GM19239 (cell line): ENCODE measurements at places on chromosomes 1 and 21.

DNA sequence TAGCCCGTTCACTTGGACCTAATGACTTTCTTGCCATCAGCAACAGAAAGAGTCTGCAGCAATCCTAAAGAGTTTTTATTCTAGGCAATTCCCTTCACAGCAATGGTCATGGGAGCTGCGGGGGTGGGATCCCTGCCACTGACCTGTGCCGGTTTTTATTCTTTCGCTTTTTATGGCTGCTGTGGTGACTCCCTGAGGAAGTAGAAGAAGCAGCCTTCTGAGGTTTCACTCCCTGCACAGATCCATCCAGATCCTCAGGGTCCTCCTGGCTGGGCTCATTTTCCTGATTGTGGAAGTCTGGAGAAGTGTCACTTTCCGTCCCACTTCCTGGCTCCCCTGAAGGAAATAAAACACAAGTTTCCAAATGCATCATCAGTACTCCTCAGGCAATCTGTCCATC lies 12.9 kb downstream of the MEAF6 start:
- no peak for DNase-seq

DNA sequence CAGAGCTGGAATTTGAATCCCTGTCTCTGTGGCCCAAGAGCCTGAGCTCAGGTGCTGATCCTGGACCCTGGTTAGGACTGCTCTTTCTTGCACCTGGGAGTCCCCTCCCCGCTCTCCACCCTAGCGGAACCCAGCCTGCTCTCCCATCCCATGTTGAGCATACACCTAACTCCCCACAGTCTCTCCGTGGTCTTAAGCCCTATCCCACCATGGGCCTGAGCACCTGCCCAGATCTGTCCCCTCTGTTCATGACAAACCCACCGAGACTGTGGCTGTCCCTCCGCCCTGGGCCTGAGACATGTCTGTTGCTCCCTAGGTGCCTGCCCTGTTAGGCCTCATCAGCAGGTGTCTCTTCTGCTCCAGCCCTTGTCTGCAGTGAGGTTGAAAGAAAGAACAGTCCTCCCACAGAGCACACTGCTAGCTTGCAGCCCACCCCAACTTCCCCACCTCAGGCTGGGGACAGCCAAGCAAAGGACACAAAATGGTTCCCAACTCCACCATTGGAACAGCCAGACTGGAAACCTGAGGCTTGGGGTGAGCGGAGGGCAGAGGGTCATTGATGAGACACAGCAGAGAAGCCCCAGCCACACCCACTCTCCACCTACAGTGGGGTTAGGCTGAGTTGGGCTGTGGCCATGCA lies 118.5 kb downstream of the MATN1 start:
- DNase-seq, result no peak

GRCh38 chr1:158043232-158043631 lies 49.8 kb downstream of the KIRREL1 start:
- no peak for DNase-seq

DNA sequence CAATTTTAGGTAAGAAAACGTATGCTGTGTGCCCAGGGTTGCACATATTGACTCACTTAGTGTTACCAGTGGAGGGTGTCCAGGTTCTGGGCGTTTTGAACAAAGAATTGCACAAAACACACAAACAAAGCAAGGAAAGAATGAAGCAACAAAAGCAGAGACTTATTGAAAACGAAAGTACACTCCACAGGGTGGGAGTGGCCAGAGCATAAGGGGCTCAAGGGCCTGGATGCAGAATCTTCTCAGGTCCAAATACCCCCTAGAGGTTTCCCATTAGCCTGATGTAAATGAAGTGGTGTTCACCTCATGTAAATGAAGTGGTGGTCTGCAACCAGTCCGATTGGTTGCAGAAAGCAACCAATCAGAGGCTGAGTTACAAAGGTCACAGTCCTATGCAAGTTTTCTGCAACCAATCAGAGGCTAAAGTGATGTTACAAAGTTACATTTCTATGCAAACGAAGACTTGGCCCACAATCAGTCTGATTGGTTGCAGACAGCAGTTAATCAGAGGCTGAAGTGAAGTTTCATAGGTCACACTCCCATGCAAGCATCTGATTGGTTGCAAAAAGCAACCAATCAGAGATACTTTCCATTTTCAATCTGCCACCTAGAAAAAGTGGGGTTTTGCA lies 228.3 kb downstream of the ST6GALNAC3 start:
- DNase-seq, result no peak

GRCh38 chr21:28704746-28705145 lies 287.9 kb downstream of the LTN1 start:
- DNase-seq, result no peak

GRCh38 chr21:35357041-35357780 lies 308.1 kb upstream of the RUNX1 start:
- no peak for DNase-seq

DNA sequence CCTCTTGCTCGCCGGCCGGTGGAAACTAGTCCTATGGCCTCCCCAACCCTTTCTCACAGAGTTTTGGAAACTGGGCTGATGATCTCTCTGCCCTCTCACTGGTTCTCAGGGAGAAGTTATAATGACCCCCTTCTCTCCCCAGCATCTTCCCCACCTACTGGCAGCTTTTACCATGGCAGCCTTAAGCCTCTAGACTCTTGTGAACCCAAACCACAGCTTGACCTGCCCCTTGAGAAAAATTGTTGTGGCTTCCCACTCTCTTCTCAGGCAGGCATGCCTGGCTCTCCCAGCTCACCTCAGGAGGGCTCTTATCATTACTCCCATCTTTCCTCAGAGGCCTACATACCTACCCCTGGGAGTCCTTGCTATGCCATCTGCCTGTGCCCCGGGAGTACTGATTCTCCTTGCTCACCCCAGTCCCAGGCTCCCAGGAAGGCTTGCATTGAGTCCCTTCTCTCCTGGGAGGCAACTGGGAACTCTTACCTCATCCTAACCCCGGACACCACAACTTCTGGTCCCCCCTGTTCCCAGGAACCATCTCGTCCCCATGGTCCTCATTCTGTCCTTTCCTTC lies 1.6 kb downstream of the NSUN4 start:
- peak; percentile 40 for DNase-seq

DNA sequence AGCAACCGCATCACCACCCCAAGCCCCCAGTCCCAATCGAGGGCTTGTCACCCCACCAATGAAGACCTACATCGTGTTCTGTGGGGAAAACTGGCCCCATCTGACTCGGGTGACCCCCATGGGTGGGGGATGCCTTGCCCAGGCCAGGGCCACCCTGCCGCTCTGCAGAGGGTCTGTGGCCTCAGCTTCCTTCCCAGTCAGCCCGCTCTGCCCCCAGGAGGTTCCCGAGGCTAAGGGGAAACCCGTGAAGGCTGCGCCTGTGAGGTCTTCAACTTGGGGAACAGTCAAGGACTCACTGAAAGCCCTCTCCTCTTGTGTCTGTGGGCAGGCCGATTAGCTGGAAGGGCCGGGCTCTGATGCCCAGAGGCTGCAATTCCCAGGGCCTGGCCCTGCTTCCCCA lies 2.0 kb downstream of the SRARP start:
- no peak for DNase-seq

DNA sequence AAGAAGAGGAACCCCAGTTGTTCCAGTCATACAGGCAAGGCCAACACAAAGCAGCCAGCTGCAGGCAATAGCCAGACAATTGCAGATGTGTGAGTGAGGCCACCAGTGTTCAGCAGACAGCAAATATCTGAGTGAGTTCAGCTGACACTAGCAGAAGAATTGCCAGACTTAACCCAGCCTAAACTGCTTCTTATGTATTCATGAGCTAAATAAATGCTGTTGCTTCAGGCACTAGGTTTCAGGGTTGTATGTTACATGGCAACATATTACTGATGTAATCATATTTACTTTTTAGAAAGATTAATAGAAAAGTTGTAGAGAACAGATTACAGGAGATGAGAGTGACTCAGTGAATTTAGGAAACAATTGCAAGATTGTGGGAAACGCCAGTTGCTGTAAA lies 129.8 kb upstream of the CHODL start:
- no peak for DNase-seq

- DNase-seq, result no peak
Observed at GRCh38 chr1:10589074-10589473, 114.3 kb downstream of the PEX14 start.

DNA sequence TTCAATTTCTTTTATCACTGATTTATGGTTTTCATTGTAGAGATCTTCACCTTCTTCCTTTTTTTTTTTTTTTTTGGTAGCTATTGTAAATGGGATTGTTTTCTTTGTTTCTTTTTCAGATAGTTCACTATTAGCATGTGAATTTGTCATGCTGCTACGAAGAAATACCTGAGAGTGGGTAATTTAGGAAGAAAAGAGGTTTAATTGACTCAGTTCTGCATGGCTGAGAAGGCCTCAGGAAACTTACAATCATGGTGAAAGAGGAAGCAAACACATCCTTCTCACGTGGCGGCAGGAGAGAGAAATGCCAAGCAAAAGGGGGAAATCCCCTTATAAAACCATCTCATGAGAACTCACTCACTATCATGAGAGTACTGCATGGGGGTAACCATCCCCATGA lies 66.4 kb downstream of the DAB1 start:
- DNase-seq, result no peak

- no peak for DNase-seq
Observed at GRCh38 chr1:100896481-100896982, 642 bp downstream of the SLC30A7 start.

GRCh38 chr1:46527474-46528296 lies 23.8 kb downstream of the KNCN start:
- DNase-seq, result peak; percentile 88

DNA sequence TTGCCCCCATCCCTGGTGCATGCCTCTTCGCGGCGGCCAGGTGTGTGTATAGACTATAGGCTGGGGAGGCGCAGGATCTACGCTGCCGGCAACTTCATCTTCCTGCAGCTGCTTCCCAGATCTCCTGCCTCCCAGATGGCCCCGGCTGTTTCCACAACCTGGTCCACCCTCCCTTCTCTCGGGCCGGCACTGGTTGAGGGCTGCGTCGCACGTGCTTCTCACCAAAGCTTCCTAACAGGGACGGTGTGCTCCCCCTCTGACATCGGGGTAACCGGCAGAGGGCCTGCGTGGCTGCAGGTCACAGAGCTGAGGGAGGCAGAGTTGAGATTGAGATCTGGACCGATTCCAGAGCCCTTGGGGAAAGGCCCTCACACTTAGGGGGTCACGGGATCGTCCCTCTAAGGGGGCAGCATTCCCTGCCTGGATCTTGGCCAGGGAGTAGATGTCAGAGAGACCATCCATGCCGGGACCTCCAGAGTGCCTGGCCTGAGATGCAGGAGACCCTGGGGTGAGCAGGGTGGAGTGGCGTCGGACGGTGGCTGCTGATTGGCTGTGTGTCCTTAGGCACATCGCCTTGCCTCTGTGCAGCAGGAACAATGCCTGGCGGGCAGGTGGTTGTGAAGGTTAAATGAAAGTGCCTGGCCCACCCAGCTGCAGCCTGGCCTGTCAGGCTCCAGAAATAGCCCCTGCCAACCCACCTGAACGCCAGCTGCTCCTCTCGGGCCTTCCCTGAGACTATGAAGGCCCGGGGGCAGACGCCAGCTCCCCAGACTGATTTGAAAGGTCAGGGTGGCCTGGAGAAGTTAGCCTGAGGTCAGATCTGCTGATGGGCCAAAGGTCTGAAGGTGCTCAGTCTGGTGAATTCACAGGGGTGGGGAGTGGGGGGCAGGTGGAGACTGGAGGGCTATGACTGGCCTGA lies 6.1 kb upstream of the MASP2 start:
- no peak for DNase-seq

GRCh38 chr1:147516157-147516917 lies 25.0 kb upstream of the BCL9 start:
- DNase-seq, result no peak

DNA sequence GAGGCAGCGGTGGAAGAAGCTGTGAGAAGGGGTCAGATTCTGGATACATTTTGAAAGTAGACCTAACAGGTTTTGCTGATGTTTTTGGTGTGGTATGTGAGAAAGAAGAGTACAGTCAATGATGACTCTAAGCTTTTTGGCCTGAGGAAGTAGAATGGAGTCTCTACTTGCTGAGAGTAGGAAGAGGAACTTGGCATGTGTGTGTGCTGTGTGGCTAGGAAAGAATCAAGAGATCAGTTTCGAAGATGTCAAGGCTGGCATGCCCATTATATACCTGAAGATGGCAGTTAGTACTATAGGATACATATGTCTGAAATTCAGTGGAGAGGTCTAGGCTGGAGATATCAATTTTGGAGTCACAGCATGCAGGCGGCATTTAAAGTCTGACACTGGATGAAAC lies 64.4 kb downstream of the MAB21L3 start:
- no peak for DNase-seq

DNA sequence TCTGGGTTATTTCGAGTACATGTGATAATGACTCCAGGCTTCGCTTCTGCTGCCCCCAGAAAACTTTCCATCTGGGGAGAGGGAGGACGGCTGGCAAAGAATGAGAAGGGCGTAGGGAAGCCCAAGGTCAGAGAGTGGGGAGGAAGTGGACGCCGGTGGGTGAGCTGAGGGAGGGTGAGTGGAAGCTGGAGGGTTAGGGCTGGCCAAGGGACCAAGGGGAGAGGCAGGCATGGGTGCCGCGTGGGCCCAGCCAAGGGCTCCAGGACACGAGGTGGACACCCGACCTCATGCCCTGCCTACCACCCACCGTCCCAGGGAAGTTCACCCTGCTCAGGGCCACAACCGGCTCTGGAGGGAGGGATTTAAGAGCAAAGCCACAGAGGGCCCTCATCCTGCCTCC lies 75.8 kb downstream of the CASZ1 start:
- DNase-seq, result no peak

GRCh38 chr1:58887059-58887458 lies 103.2 kb upstream of the JUN start:
- DNase-seq, result no peak

DNA sequence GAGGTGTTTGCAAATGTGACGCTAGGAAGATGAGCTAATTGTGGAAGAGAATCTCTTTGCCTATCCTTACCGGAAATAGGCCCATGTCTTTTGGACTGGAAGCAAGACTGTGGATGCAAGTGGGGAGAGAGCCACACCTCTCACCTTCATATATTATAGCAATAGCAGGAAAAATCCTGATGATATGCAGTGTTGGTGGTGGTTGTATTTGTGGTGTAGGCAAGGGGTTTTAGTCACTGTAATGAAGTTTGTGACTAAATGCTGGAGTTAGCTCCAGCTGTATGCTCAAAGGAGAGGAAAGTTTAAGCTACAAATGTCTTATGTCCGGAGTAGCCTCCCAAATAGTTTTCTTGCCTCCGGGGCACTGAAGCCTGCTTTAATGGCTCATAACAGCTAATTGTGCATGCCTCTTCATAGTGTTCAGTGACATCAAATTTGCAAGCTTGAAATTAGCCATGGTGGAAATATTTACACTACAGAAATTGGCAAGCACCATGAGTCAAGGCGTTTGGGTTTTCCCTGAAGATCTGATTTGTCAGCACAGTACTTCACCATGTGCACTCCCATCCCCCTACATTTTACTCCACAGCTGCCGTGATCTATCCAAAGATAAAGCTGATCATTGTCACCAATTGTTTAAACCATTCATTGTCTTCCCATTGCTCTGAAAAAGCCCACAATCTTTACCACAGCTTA lies 102.6 kb upstream of the ZNF644 start:
- no peak for DNase-seq

GRCh38 chr1:168227620-168228019 lies 1.8 kb downstream of the SFT2D2 start:
- DNase-seq, result no peak

- no peak for DNase-seq
Observed at GRCh38 chr1:175715742-175716141, 27.7 kb downstream of the TNR start.
